Caudate nucleus (tissue), 63 donors: ENCODE measurements at places on chromosomes 11 and 22.

GRCh38 chr11:102927624-102927990, 27.9 kb downstream of the MMP13 start:
- no peak for DNase-seq

DNA sequence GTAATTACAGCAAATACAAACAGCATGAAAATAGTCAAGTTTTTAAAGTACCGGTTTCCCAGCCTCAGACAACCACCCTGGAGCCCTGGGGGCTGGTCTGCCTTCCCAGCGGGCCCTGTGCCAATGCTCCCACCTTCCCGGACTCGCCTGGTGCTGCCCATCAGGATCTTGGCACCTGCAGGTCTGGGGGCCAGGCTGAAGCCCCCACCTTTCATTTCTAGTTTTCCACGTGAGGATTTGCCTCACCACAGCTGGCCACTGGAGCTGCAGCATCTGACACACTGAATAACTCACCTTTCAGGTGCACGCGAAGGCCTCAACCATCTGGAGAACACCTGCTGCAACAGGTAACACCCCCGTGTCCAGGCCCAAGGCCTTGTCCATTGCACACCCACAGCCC, 108.7 kb upstream of the THY1 start:
- no peak for DNase-seq

DNA sequence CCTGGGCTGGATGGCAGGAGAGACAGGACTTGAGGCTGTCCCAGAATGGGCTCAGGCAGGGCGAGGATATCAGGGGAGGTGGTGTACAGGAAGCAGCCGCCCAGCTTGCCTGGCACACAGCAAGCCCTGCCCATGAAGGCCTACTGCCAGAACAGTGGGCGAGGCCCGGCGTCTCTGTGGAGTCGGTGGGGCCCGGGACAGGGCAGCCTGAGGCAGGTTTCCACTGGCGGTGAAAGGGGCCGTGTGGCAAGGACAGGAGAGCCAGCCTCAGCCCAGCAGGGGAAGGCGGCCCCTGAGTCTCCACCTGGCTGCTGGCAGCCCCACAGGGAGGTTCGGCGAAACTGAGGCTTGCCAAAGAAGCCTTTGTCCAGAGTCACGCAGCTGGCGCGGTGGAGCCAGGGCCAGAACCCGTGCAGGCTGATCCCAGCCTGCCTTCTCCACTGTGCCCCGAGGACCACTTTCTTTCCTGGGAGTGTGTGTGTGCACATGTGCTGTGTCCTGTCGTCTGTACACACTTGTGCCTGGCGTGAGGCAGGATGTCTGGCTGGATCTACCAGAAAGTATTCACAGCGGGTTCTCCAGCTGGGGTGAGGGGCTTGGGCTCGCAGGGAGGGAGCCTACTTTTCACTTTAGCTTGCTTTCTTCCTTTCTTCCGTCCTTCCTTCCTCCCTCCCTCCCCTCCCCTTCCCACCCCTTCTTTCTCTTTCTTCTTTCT, 1.2 kb downstream of the TSPO start:
- DNase-seq: no peak

DNA sequence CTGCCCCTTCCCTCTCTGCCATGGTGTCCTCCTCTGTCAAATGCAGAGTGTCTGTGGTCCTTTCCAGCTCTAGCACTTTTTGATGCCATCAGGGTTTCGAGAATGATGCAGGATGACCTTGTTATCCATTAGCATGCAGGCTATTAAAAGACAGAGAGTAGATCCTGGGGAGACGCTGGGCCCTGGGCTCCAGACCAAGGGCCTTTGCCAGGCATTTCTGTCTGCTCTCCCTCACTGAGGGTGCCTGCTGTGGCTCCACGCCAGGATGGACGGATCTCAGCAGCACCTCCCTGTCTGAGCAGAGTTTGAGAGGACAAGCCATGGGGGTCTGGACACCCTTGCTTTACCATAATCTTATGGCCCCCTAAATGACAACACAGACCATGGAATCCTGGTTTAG, 110.8 kb upstream of the CD82 start:
- no peak for DNase-seq

GRCh38 chr11:95339086-95339901, 108.3 kb upstream of the SESN3 start:
- DNase-seq: no peak

GRCh38 chr22:29335656-29336055, 20.2 kb upstream of the RASL10A start:
- DNase-seq: no peak

DNA sequence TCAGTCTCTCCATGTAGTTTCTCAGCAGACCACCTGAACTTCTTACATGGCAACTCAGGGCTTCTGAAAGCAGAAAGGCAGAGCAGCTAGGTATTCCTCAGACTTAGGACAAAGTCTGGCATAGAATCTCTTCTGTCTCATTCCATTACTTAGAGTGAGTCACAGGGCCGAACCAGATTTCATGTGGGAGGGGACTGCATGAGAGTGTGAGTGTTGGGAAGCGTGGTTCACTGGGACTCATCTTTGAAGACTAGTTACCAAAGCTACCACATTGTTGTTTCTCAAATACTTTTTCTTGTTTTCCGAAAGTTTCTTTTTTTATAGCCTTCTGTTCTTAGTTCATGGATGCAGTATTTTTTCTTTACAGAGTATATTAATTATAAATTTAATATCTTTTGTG, 36.1 kb upstream of the SCN3B start:
- DNase-seq: no peak

DNA sequence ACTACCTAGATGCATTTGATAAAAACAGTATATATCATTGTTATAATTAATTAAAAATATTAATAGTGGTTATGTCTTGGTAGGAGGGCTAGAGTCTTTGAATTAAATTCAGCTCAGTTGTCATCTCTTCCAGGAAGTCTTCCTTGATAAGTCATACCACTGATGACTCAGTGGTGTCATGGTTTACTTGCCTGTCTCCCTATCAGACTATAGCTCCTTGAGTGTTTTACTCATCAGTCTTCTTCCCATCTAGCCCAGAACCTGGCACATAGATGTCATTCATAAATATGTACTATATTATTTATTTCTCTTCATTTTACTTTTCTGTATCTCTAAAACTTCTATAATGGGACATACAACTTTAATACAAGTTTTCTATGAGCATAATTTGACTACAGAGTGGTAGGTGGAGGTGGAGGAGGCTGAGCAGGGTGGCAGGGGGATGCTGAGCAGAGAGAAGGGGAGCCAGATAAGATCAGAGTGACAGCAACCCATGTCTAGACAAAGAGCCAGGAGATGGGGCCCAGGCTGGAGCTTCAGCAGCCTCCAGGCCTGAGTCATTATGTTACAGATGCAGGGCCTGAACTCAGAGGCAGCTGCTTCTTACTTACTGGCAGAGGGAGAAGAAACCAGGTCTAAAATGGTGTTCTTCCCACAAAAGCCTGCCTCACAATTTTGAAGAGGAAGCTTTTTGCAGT, 82.3 kb upstream of the PHOX2A start:
- DNase-seq: no peak

- DNase-seq: no peak
Measured at GRCh38 chr22:41681616-41682015, 7.1 kb downstream of the SNU13 start.

GRCh38 chr11:100575860-100576717, 111.0 kb upstream of the ARHGAP42 start:
- no peak for DNase-seq

GRCh38 chr22:46614025-46614931, 5.9 kb upstream of the GRAMD4 start:
- no peak for DNase-seq

DNA sequence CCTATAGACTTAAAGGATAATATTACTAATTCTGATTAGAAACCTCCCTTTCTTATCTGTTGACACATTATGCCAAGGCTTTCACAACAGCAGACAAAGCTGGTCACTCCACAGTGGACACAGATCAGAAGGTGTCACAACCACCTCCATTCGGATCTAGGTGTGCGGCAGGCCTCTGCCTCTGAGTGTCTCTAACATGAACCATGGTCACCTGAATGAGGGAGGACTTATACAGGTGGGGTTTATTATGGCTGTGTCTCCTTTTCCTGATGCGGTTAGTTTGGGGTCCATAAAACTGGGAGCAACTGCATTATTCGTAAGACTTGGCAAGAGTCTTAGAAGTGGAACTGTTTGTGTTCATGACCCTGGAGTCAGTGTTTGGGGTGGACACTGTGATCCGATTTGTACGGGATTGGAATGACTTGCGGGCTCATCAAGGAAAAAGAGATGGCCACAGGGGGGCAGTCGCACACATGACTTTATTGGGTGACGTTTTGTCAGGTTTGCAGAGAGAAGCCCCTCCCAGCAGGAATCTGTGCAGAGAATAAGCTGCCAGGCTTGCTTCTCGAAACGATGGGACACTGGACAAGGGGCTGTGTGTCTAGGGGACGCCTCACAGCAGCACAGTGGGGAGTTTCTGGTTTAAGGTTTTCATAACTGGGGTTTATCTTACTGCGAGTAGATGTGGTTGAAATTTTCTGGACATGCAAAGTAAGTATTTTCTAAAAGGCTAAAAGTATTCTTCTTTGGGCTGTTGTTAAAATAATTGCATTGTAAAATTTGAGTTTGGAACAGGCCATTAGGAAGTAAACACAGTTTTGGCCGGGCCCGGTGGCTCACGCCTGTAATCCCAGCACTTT, 90.6 kb downstream of the GAB4 start:
- peak; percentile 5 for DNase-seq

- no peak for DNase-seq
Measured at GRCh38 chr11:78127403-78127802, 12.0 kb downstream of the ALG8 start.

GRCh38 chr22:39967996-39968972, 8.1 kb downstream of the TMA7B start:
- no peak for DNase-seq

- no peak for DNase-seq
Measured at GRCh38 chr22:37510091-37510490, 9.1 kb downstream of the CARD10 start.

DNA sequence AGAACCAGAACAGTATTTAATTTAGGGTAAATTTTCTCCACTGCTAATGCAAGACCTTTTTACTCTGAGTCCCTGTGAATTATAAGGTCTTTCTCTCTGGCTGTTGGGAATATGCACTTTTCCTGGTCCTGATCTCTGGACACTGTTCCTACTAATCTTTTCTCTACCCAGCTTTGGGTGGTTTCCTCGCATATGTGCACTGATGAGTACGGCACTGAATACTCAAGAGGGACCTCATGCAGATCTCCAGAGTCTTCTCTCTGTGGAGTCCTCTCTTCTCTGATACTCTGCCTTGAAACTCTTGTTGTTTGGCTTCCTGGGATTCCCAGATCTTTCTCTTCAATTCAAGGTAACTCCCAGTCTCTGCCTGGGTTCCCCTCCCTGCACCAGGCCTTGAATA, 14.0 kb downstream of the KCTD14 start:
- DNase-seq: no peak

DNA sequence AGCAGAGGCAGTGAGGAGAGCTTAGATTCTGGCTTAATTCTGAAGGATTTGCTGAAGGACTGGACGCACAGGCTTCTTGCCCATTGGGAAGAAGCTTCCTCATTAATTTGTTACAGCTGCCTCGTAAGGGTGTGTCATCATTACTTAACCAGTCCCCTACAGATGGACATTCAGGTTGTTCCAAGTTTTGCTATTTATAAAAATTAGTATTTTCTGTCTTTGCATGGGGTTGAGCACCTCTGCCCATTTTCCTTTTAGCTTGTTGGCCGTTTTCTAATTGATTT, 38.1 kb downstream of the CAPN1 start:
- no peak for DNase-seq

DNA sequence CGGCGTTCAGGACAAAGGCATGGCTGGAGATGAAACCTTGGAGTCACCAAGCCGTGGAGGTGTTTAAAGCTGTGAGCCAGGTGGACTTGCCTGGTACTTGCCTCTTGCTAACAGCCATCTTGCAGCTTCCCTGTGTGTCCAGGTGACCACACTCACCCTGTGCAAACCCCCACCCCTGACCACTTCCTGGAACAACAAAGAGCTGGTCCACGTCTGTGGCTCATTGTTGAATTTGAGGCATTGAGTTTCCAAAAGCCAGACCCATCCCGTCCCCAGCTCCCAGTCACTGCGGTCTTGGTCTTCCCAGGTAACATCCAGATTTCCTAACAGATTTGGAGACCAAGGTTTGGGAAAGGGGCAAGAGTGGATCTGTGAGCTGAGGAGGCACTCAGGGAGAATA, 18.5 kb downstream of the DHCR7 start:
- no peak for DNase-seq

GRCh38 chr22:41557401-41558240, 3.2 kb upstream of the CSDC2 start:
- peak; percentile 45 for DNase-seq

GRCh38 chr11:107780136-107780535, 68.3 kb upstream of the SLN start:
- DNase-seq: no peak

GRCh38 chr11:44446366-44446762, 119.1 kb upstream of the CD82 start:
- DNase-seq: no peak

GRCh38 chr11:74139151-74139918, 31.5 kb downstream of the C2CD3 start:
- DNase-seq: no peak

- DNase-seq: no peak
Measured at GRCh38 chr11:130003717-130004001, 1.0 kb upstream of the PRDM10 start.

DNA sequence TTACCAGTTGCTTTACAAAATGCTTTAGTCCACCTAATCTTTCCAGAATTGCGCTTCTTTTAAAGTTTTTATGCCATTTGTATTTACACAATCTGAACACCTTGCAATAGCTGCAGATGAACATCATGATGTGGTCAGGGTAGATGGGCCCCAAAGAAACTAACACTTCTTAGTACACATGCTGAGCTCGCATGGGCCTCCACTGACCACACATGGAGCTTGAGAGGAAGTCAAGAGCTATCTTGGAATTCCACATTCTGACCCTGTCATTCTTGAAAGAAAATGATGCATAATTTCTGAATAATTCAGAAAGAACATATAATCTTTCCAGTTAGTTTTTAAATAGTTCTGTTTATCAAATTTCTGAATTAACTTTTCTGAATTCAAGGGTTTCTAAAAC, 7.7 kb downstream of the LIPT2 start:
- no peak for DNase-seq

DNA sequence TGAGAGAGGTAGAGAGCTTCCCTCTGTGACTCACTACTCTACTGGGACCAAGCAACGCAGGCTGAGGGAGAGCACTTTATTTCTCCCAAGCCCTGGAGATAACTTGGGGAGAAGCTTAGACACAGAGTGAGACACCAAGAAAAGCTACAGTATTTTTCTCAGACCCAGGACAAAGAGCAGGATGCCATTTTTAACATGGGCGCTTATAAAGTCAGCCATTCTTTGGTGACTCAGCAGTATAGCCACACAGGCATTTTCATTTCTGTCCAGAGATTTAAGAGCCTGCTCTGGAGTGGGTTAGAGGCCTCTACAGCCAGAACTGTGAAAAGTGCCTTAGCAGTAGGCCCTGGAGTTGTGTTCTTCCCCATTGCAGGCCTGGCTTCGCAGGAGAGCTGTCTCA, 55.0 kb upstream of the GLYAT start:
- DNase-seq: no peak

DNA sequence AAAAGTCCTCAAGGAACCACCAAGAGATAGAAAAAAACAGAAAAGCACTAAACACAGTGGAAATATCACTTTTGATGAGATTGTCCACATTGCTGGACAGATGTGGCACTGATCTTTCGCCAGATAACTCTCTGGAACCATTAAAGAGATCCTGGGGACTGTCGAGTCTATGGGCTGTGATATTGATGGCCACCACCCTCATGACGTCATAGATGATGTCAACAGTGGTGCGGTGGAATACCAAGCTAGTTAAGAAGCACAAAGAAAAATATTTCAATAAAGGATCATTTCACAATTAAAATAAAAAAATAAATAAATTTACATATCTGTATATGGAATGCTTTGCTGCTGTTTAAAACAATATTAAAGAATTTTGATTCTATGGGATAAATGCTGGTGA, 45.5 kb downstream of the ARL14EP start:
- no peak for DNase-seq
